ENCODE measurements at places on chromosomes 13 and 19.

- DNase-seq, result no peak
These were observed 8.4 kb upstream of the ZNF587 start for GRCh38 chr19:57841122-57841763.

DNA sequence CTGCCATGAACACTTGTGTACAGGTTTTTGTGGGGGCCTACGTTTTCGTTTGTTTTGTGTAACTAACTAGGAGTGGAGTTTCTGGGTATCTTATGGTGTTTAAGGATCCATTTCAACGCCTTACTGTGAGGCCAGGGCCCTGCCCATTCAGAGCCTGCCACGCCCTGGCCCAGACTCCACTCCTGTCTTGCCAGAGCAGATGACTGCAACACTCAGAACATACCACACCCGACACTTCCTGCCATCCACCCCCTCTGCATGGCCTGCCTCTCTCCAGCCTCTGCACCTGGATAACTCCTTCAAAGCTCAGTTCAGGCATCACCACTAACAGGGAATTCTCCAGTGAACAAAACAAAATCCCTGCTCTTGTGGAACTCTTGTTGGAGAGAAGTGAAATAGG, 43.2 kb downstream of the RGCC start:
- DNase-seq, result peak; percentile 6

DNA sequence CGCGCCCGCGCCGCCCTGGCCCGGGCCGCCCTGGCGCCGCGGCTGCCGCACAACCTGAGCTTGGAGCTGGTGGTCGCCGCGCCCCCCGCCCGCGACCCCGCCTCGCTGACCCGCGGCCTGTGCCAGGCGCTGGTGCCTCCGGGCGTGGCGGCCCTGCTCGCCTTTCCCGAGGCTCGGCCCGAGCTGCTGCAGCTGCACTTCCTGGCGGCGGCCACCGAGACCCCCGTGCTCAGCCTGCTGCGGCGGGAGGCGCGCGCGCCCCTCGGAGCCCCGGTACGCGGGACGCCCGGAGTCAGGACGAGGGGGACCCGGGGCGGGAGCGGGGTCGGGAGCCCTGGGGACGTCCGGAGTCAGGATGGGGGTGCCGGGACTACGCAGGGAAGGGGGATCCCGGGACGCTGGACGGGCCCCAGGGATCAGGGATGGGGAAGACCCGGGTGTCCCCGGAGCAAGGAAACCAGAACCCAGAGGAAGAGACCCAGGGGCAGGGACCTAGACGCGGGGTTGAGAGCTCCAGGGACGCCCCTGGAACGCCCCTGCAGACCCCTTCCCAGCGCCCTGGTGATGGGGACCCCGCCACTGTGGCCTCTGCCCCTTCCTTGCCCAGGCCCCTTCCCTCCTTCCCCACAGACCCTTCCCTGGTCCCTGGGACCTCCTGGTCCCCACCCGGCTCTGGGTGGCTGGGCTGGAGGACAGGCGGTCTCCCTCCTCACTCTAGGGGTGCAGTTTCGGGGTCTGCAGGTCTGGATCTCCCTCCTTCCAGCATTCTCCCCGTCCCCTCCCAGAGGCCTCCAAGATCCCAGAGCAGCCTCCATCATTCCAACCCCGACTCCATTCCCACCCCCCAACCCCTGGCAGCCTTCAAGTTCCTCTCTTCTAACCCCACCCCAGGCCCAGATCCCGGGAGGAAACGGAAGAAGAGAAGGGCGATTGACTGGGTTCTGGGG, 645 bp downstream of the GRIN3B start:
- no peak for DNase-seq

GRCh38 chr19:7337380-7338194, 11.2 kb upstream of the ARHGEF18 start:
- no peak for DNase-seq

DNA sequence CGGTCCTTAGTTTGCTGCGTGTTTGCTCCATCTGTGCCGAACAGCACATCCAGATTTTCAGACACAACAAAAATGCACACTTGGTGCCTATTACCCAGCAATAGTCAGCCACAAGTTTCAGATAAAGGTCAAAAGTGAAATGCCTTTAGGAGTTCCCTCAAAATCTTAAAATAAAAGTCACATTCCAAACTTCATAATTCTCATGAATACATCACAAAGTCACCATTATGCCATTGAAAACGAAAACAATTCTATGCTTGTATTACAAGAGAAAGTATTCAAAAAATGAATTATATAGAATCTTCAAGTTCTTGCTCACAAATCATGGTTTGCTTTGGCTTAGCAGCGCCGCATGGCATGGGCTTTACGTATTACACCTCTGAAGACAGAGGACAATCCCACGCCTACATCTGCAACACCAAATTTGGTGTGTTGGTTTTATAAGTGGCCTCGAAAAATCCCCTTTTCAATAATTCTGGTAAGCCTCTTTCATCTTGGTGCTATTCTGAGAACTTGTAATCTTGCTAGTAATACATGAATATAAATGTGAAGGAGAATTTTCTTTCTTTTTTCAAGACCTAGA, 26.6 kb downstream of the COL4A1 start:
- no peak for DNase-seq

GRCh38 chr19:18107235-18107634, 9.7 kb downstream of the MAST3 start:
- no peak for DNase-seq

GRCh38 chr19:14413693-14414181, 5.4 kb downstream of the DDX39A start:
- peak; percentile 66 for DNase-seq

- DNase-seq, result no peak
These were observed 85.4 kb downstream of the FRY start for GRCh38 chr13:32117001-32117400.

- peak; percentile 84 for DNase-seq
These were observed 3.5 kb downstream of the FSTL3 start for GRCh38 chr19:679418-680286.

DNA sequence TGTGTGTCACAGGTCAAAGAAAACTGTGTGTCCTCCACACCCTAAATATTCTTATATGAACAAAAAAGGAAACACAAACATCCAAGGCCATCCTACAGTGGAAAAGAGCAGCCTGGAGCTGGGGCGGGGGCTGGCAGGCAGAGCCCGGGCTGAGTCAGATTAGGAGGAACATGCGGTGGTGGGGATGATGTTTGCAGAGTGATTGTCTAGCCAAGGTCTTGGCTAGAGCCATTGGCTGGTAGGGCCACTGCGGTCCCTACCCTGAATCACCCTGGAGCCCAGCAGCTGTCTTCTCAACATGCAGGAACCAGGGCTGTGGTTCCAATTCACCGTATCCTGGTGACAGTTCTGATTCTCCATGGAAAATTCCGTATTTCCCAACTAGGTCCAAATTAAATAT, 439.5 kb downstream of the FGF9 start:
- no peak for DNase-seq

DNA sequence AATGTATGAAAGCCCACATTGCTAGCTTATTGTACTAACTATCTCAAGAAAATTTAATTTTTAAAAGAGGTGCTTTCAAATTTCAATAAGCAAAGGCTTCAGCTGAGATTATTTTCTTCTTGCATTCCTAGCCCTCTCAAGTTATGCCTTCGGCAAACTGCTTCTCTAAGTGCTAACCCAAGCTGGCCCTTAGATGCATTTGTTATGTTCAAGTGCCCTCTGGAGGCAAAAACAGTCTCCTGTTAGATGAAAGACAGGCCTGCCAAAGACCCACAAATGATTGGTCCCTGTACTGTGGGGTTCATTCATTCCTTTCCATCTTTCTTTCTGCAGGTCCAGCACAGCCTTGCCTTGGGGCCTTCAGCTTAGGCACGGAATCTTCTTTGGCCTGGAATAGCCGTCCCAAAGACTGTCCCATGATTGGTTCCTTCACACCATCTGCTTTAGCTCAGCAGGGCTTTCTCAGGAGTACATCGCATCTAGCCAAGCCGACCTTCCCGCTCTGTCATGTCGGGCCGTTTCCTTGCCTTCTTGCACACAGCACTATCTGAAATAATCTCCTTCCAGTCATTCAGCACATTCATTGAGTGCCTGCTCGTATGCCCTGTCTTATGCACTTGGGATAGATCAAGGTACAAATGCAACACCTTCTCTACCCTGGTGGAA, 26.4 kb upstream of the TPTE2 start:
- DNase-seq, result peak; percentile 57

- no peak for DNase-seq
These were observed 28.3 kb downstream of the DEDD2 start for GRCh38 chr19:42189133-42189532.

DNA sequence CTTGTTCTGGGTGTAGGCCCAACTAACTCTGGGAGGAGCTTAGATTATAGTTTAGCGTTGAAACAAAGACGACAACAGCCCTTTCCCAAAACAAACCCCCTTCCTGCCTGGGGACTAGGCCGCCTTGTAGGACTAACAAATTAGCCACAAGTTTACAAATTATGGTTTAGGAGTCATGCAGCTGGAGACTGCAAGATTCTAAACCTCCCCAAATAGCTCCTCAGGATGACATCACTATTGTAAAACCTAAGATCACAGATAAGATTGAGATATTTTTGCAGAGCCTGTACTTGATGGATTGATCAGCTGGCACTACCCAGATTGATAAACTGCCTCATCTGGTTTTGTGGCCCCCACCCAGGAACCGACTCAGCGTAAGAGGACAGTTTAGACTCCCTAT, 2.3 kb upstream of the SLC25A15 start:
- peak; percentile 39 for DNase-seq

GRCh38 chr19:22427960-22428913, 6.1 kb upstream of the ZNF98 start:
- no peak for DNase-seq

DNA sequence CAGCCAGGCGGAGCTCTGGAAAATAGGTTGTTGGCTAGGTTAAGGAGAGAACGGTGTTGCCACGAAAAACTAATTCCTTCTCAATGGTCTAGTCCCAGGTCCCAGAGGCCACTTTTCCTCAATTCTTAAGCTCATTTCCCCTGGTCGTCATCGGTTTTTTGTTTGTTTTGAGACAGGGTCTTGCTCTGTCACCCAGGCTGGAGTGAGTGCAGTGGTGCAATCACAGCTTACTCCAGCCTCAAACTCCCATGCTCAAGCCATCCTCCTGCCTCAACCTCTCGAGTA, 1.2 kb downstream of the SF3A2 start:
- DNase-seq, result no peak

DNA sequence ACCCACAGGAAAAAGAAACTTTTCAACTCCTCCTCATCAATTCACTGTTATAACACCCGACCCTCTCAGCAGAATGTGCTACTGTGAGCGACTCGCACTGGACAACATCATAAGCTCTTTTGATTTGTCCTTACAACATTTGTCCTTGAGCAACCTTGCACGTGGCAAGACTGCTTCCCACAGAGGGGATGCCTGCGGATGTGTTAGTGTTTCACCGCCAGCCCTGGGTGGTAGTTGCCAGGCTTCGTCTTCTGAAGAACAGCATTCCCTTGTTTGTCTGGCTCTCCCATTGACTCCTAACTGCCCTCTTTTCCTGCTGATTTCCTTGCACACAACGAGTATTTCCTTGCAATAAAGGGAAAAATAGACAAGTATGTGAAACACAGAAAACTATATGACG, 111.4 kb upstream of the SLC7A1 start:
- DNase-seq, result no peak

- DNase-seq, result no peak
These were observed 158.1 kb downstream of the EFNB2 start for GRCh38 chr13:106377341-106377740.

DNA sequence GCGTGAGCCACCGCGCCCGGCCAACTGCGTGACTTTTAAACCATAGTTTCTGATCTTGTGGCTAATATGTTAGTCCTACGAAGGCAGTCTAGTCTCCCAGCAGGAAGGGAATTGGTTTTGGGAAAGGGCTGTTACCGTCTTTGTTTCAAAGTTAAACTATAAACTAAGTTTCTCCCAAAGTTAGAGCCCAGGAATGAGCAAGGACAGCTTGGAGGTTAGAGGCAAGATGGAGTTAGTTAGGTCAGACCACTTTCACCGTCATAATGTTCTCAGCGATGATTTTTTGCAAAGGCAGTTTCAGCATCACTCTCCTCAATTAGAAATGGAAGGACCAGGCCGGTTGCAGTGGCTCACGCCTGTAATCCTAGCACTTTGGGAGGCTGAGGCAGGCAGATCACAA, 17.7 kb upstream of the ADGRE2 start:
- no peak for DNase-seq

DNA sequence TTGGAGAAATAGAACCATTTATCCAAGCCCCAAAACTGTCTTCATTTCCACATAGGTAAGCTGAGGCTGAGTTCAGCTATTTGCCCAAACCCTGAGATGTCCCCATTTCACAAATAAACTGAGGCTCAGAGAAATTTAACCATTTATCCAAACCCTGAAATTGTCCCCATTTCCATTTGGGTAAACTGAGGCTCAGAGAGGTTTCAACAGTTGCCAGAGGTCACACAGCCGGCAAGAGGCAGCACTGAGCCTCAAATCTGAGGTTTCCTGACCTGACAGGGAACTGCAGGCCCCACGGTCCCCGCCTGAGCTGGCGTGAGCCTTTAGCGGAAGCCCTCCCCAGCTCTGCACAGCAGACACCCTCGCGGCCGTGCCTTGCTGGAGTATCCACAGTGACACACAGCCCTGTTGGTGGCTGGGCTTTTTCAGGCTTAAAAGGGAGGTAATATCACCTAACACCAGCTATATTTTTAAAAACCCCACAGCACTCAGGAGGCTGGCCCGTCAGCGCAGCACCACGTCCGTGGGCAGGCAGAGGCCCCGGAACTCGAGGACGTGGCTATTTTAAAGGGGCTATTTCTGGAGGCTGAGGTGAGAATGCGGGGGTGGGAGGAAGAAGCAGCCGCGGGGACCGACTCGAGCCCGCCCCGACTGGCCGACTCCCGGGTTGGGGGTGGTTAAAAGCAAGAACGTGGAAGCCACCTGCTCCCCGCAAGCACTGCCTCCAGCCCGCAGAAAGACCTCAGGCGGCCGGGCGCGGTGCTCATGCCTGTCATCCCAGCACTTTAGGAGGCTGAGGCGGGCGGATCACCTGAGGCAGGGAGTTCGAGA, 18.5 kb downstream of the PTPRS start:
- no peak for DNase-seq

DNA sequence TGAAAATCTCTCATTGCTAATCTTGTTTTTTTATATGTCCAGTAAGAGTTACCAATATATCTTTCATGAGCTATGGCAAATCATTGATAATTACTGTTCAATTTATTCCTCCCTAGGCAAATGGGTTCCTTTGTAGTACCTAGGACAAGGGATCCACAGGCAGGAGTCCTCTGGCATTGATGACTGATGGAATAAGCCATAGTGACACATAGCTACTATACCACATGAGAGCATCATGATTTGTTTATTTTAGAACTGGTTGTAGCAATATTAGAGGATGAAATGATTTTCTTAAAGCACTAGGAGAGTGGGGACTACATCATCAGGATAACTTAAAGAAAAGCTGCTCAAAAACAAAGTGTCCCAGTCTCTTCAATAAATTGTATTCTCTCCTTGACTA, 21.7 kb upstream of the MAB21L1 start:
- DNase-seq, result no peak

GRCh38 chr13:60431108-60431700, 34.2 kb downstream of the TDRD3 start:
- DNase-seq, result peak; percentile 76

DNA sequence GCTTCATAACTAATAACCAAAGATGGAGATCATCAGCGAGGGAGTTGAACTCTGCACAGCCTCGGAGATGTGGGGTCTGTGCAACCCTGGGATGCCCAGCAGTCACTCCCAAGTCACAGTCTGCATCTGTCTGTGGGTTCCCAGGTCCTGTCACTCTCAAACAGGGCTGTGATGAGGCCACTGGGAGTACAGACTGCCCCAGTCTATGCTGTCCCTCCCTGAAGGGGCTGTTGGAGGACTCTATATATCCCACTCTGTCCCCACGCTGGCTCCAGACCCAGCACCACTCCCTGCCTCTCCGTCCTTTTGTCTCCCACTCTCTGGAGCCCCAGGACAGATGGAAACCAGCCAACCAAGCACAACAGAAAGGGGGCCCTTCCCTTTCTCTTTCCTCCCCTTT, 26.2 kb upstream of the C13orf42 start:
- no peak for DNase-seq

All from fibroblast of mammary gland (primary cell).